Stimulated activated CD8-positive, alpha-beta memory T cell treated with anti-CD3 and anti-CD28 coated beads, Interleukin-7, amount 100 ng/mL, for 1 hour (primary cell): ENCODE measurements at places on chromosomes 3 and 15.

DNA sequence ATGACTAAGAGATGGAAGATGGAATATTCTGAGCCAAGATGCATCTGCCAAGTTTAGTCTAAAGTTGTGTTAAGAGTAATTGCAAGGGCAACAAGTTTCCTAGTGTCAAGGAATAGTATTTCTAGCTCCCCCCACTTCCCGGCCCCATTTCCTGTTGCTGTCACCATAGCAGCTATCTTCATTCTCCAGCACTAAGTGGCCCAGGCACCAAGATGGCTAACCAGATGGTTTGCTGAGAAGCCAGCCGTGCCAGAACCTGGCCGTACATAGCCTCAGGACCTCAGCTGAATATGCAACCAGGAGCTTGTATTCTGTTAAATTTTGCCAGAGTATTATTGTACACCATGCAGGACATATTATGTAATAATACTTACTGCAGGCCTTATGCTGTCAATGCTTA lies 108.8 kb upstream of the UMPS start:
- DNase-seq = no peak

DNA sequence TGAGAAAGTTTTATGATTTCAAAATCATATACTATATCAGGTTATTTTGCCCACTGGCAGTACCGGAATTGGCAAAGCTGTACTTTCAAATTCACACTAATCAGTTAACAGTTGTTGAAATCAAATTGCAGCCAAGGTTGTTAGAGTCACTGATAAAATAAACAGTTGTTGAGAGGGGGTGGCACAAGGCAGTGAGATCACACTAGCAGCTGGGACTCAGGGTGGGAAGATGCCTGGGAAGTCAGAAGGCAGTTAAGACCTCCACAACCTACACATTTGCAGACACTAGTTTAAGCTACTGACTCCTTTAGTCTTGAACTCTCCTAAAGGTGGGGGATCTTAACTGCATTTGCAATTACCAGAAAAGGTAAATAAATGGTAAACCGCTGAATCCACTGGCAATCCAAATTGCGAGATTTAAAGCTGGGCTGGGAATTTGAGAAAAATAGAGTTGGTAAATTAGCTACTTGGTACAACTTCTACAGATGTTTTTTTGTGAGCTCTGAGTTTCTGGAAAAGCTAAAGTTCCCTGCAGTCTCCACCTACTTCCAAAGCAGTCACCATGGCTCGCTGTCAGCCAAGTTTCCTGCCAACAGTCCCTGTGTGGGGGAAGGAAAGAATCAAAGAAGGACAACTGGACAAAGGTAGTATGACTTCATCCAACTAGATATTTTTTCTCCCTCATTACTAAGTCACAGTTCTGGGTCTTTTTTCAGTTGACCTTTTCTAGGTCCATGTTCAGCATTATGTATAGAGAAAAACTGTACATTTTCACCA lies 105.7 kb downstream of the ZNF385D start:
- no peak for DNase-seq

DNA sequence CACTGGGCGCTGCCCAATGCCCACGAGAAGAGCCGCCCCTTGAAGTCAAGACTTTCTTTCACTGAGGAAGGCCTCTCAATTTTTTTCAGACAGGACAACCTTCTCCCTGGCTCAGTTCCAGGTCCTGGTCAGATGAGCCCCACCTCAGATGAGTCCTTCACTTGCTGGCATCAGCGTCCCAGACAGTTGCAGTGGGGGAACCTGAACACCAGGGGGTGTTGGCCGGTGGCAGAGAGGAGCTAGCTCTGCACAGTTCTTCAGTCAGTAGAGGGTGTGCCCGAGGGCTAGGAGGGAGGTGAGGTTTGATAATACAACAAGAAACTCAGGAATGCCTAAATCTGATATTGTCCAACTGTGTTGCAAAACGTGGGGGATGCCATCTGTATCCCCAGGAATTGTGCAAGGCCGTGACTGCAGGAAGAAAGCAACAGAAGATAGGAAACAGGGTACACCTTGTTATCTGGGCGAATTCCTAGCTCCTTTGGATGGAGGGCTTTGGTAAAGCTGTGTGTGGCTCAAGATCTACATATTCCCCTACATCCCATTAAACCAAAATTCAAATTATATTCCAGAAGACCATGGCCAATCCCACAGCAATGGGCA lies 34.3 kb downstream of the CCR3 start:
- peak; percentile 59 for DNase-seq

GRCh38 chr15:82393671-82394070 lies 35.9 kb upstream of the GOLGA6L9 start:
- DNase-seq = no peak

- no peak for DNase-seq
Observed at GRCh38 chr15:80559761-80560160, 135.3 kb upstream of the ABHD17C start.

DNA sequence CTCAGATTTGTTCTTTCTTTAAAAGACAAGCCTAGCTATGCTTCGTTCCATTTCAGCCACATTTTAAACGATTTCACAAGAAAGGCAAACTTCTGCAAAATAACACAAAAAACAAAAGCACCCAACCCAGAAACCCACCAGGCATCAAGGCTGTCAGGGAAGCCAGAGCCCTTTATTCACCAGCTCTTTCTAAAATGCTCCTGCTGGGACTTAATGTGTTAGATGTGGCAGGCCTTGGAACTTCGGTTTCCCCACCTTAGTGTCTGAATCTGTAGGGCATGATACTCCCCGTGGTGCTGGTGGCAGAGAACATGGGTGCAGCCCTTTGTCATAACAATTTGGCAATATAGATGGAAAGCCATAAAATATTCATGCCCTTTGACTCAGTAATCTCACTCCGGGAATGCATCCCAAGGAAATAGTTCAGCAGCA lies 56.8 kb upstream of the LCTL start:
- no peak for DNase-seq
